Activated CD4-positive, alpha-beta T cell treated with anti-CD3 and anti-CD28 coated beads, Interleukin-2, amount 50 U/mL, for 4 hours (primary cell): ENCODE measurements at places on chromosomes 4 and X.

DNA sequence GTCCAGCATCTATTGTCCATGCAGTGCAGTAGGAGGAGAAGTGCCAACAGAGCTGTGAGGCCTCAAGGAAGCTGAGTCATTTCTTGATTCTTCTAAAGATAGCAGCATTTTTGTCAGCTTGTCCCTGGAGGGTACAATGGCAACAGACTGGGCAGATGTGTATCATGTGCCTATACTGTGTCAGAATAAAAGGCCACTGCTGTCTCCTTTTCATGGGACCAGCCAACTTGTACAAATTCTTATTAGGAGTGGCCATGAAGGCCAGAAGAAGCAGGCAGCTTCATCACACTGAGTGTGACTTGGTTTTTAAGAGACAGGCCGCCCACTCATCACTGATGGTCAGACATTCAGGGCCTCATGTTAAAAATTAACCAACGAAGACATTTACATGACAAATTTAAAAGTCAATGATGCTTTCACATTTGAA lies 185.0 kb upstream of the FAM241A start:
- no peak for DNase-seq

GRCh38 chrX:41528784-41529183 lies 81.6 kb downstream of the NYX start:
- DNase-seq, result no peak

- DNase-seq, result no peak
Observed at GRCh38 chr4:26201120-26201519, 119.7 kb upstream of the RBPJ start.

GRCh38 chr4:127870688-127871087 lies 10.0 kb upstream of the PLK4 start:
- DNase-seq, result no peak

GRCh38 chr4:113065629-113066028 lies 16.2 kb downstream of the ANK2 start:
- DNase-seq, result no peak

- DNase-seq, result no peak
Observed at GRCh38 chr4:117135634-117136354, 50.4 kb upstream of the TRAM1L1 start.

DNA sequence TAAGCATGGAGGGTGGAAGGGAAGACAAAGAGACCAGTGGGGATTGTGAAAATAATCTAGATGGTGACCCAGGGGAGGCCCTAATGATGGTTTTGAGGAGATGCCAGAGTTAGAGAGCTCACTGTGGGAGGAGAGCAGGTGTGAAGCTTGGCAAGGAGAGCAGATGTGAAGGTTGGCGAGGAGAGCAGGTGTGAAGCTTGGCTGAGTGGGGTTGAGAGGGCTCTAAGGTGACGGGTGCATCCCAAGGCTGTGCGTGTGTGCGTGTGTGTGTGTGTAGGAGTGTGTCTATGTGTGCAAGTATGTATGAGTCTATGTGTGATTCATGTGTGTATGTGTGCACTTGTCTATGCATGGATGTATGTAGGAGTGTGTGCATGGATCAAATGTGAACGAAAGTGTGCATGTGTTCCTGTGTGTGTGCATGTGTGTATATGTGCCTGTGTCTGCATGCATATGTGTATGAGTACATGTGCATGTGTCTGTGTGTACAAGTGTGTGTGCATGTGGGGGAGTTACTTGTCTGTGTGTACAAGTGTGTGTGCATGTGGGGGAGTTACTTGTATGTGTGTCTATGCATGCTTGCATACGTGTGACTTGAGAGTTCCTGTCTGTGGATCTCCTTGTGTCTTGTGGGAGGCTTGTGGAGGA lies 72.0 kb downstream of the EVC start:
- DNase-seq, result no peak

DNA sequence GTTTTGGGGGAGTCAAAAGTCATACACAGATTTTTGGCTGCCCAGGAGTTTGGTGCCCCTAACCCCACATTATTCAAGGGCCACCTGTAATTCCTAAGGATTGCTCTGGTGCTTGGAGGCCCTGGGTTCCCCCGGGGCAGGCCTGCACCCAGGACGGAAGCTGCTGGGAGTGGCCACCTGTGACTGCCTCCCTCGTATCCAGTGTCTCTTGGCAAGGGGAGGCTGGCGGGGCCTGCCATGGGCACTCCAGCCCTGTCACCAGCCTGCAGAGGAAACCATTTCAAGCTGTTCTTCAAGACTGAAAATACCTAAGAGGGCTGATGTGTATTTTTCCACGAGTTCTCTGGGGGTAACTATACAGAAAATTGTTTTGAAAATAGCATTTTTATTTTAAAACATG lies 24.5 kb upstream of the GPR78 start:
- no peak for DNase-seq

DNA sequence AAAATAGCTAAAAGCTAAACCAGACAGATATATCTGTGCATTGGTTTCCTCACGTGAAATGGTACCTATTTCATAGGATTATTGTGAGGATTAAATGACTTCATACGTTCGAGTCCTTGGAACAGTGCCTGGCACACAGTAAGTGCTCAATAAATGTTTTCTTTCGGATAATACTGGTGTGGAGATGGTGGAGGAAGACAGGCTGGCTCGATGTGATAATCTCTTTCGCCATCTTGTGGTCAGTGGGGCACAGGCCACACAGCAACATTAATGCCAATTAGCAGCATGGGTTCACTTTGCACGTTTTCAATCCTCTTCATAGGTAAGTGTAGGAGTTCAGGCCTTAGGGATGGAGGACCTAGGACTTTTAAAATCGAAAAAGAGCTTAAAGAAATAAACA lies 9.3 kb downstream of the PAGE4 start:
- no peak for DNase-seq

- no peak for DNase-seq
Observed at GRCh38 chr4:133464311-133464710, 315.2 kb downstream of the PCDH10 start.

DNA sequence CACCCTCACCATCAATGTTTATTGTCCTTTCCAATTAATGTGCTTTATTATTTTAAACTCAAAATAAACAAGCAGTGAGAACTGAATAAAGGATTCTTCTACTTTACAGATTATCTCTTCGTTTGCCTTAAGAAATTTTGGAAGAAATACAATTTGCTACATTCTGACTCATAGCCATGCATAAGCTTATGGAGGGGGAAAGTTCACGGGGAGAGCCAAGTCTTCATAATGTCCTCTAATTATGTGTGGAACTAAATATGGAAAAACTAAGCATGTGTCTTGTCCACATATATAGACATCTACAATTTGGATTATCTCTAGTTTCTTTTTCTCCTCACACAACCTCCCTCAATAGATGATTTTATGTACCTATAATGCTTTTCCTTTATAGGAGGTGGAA lies 17.5 kb downstream of the CXCL13 start:
- no peak for DNase-seq

GRCh38 chr4:47718696-47719095 lies 119.2 kb downstream of the CORIN start:
- no peak for DNase-seq

- no peak for DNase-seq
Observed at GRCh38 chr4:99855678-99856077, 38.5 kb downstream of the LAMTOR3 start.

- peak; percentile 0 for DNase-seq
Observed at GRCh38 chrX:135484641-135485289, 35.7 kb upstream of the INTS6L start.

DNA sequence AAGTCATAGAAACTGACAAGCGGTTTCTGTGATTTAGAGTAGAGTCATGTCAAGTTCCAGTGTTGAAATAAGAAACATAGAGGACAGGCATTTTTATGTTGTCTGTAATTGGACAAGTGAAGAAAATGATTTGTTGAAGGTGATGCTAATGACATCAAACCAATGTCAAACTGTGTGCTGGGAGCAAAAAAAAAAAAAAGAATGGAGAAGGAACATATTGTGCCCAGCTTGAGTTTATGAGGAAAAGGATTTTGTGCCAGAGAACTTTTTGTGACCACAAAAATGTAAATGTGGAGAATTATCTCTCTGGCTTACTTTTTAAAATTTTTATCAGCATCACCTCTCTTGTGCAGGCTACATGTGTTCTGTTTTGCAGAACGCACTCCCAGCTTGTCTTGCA lies 495.7 kb downstream of the RAPGEF2 start:
- no peak for DNase-seq

DNA sequence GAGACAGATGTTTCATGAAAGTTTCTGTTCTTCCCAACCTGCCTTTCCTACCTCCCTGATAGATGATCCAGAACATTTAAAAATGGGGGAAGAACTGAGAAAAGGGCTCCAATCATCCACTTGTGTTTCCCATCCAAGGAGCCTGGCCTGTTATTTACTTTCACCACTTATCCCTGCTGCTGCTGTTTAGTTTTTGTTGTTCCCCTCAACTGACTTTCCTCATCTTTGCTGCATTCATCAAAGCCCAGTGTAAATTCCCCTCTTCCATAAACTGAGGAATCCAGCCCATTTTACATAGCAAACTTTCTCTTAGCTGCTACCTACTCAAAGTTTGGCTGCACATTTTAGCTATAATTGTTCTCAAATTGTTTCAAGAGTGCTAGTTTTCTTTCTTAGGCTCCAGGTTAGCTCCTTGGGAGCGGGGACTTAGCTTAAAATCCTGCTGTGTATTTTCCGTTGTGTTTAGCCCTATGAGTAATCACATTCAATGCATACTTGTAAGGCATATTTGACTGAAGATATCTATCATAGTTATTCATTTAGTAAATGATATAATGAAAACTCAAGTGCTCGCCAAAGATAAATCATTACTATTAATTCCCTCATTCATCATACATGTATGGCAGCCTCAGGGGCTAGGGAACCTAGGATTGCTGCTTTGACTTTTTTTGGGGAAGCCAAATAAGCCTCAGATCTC lies 1.4 kb upstream of the PTPN13 start:
- no peak for DNase-seq

- DNase-seq, result no peak
Observed at GRCh38 chrX:48714573-48714972, 18.0 kb downstream of the SUV39H1 start.

- no peak for DNase-seq
Observed at GRCh38 chr4:96652158-96652557, 812.3 kb downstream of the PDHA2 start.

DNA sequence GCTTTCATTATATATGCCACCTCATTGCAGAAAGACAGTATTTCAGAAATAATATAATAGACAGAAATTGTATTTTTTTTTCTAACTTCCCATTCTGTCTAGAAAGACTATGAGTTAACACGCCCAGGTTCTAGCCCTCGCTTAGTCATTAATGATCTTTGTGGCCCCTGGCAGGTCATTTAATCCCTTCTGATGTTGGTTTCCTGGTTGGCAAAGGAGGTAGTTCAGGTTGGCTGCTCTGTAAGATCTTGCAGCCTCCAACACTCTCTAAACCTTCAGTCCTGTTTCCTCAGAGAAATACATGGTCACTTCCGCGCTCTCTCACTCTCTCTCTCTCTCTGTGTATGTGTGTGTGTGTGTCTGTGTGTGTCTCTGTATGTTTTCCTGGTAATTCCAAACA lies 156.3 kb upstream of the NOCT start:
- DNase-seq, result no peak

DNA sequence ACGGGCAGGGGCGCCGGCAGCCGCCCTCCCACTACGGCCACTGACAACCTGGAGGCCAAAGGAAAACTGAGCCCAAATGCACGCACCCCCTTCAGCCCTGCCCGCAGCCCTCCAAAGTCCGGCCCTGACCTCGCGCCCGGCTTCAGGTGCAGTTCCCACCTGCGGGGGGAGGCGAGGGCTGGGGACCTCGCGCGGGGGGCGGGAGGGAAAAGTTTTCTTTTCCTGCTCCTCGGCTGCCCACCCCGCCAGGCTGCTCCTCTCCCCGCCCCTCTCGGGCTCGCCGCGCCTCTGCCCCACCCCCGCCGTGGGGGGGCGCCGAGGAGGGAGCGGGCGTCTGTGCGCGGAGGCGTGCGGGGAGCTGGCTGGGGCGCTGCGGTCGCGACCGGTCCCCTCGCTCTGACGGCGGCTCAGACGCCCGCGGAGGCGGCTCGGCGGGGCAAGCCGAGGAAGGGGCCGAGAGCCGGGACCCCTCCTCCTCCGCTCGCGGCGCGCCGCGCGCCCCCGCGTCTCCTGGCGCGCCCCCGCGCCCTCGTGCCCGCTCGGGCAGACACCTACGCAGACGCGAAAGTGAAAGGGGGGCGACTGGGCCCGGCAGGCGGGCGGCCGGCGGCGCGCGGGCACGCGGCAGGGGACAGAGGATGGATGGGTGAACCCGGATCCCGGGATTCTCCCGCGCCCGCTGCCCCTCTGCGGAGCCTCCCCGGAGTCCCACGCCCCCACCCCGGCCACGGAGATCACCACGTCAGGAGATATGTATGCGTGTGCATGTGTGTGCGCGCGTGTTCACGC lies 3.1 kb upstream of the NR3C2 start:
- DNase-seq, result peak; percentile 62
